ENCODE measurements at places on chromosomes 3 and 15. TPM values are rescaled to one million over a fixed set of nuclear protein-coding genes. Genes with fewer than 3 reads are reported as not detected.

PRR23C gene
- polyA plus RNA-seq, result not detected

CTXN2 gene
- not detected for polyA plus RNA-seq

DNA sequence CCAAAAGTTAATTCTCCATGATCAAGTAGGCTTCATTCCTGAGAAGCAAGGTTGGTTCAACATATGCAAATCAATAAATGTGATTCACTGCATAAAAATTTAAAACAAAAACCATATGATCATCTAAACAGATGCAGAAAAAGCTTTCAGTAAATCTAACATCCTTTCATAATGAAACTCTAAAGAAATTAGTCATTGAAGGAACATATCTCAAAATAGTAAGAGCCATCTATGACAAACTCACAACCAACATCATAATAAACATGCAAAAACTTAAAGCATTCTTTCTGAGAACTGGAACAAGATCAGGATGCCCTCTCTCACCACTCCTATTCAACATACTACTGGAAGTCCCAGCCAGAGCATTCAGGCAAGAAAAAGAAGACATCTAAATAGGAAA is 254.1 kb downstream of the AGBL1 start:
- no peak for DNase-seq

- no peak for DNase-seq
Observed at GRCh38 chr3:70982700-70983140, 600.8 kb downstream of the FOXP1 start.

DNA sequence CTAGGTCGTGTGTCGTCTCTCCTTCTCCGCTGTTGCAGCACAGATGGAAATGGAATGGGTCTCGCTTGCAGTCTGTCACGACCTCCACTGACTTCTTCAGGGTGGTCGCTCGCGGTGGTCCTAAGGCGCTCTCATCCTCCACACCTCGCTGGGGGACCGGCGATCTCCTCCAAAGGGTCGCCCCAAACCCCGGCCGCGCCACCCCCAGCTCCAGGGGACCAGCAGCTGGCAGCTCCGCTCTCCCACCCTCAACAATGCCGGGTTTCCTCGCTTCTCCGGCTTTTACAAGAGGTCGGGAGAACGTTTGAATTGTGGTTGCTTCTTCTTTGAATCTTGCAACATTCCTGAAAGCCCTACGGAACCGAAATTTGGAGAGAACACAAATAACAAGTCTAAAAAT is 25.9 kb downstream of the SERP1 start:
- DNase-seq, result no peak

GRCh38 chr3:140128631-140129030 is 193.6 kb downstream of the CLSTN2 start:
- no peak for DNase-seq

GRCh38 chr3:131431754-131432153 is 50.2 kb downstream of the NUDT16 start:
- no peak for DNase-seq

All from AG04450 (cell line).